GM12891 (cell line): ENCODE measurements at places on chromosomes 6 and 20.

GRCh38 chr20:63003546-63003945 is 3.2 kb downstream of the BHLHE23 start:
- no peak for DNase-seq

DNA sequence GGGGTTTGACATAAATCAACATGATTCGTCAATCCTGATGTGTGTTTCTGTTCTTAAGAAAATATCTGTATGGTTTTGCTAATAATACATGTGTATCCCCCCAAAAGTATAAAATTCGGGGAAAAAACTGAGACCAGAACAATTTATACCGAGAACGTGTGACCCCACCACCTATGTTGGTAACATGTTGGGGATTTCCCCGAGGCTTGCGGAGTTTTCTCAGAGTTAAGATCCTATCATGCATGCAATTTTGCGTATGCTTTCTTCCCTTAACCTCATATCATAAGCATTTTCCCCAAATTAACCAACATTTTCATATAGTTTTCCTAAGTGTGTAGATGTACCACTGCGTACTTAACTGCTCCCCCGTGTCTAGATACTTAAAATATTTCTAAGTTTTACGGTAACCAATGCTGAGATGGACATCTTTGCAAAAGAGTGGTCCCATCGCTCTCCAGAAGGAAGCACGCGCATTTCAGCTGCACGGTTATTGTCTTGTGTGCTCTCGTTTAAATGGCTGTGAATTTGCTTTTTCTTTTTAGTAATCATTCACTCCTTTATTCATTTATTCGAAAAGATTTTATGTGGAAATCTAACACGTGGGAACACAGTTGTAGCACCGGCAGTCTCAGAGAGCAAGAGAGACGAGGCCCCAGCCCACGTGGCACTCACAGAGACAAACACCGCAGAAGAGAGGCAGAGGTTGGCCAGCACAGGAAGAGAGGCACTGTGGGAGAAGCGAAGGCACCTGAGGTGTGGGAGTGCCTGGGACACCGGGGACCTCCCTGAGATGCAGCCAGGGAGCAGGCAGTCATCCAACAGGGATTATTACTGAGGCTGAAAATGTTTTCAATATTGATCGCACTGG is 13.2 kb upstream of the IRF4 start:
- DNase-seq, result no peak

DNA sequence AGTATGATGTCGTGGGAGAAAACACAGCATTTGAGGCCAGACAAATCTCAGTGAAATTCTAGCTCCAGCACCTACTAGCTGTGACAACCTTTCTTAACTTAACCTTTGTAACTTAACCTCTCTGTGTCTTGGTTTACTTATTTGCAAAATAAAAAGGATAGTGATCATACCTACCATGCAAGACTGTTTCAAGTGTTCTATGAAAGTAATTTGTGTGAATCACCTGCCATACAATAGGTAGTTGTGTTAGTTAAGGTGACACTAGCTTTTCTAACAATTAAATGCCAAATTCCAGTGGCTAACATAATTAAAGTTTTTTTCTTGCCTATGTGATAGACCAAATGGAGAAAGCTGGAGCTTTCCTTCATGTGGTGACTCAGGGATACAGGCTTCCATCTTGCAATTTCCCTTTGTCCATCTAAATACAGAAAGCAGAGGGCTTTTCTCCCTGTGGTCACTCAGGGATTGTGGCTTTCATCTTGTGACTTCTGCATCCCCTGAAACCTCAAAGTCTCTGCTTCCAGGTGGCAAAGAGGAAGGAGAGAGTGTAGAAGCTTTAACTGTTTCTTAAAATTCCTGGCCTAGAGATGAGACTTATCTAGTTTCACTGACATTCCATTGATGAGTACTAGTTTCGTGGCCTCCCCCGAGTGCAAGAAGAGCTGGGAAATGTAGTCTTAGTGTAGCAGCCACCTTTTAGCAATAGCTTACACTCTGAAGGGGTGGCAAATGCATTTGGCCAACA is 311.4 kb downstream of the CLIC5 start:
- no peak for DNase-seq

DNA sequence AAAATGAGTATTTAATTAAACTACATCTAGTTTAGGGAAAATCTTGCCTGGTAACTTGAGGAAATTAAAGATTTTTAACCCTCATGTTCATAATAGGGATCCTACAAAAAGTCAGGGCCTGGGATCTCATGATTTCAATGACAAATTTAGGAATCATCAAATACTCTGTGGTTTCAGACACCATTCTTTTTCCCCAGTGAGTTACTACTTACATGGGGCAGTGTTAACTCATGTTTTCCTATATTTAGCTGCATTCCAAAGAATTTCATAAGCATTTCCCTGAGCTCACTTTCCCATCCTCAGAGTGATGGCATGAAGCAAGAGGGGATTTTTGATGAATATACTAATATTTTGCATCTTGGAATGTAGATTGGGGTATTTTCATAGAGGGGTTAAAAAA is 321.7 kb downstream of the CENPW start:
- DNase-seq, result no peak

GRCh38 chr6:35165630-35166071 is 24.5 kb upstream of the TCP11 start:
- no peak for DNase-seq

GRCh38 chr6:21914121-21914973 is 320.8 kb downstream of the SOX4 start:
- DNase-seq, result no peak

- DNase-seq, result no peak
Measured at GRCh38 chr6:116887894-116888293, 10.9 kb downstream of the RFX6 start.

GRCh38 chr6:168908166-168908565 is 345.5 kb downstream of the THBS2 start:
- no peak for DNase-seq

DNA sequence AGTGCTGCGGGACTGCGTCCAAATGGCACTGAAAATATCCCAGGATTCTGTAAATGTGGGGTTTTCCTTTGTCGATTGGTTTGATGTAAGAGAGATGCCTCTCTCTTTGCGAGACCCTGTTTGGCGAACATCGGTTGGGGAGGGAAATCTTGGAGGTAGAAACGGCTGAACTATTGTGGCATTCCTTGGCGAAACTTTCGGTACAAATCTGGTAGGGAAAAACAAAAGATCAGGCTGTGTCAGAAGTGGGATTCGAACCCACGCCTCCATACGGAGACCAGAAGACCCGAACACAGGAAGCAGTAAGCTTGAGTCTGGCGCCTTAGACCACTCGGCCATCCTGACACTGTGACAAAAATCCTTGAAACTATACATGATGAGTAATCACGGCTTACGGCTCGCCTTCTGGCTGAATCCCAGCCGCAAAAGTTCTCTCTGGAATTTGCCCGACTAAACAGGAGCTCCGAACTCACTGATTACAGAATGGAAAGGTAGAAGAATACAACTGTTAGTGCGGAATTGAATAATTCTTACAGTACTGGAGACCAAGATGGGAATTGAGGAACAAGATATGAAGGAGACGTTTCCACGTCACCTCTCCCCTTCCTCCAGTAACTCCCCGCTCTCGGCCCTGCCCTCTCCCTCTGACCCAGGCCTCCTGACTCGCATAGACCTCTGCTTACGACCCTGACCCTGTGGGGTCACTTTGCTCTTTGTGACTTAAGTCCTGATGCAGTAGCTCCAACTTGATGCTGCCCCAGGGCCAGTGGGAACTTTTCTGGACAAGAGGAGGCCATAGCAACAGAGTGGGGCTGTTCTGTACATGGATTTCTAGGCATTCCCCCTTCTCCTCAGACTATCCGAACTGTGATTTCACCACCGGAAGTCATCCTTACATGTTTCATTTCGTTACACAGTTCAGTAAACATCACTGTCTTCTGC is 132.8 kb upstream of the ZNF184 start:
- no peak for DNase-seq

DNA sequence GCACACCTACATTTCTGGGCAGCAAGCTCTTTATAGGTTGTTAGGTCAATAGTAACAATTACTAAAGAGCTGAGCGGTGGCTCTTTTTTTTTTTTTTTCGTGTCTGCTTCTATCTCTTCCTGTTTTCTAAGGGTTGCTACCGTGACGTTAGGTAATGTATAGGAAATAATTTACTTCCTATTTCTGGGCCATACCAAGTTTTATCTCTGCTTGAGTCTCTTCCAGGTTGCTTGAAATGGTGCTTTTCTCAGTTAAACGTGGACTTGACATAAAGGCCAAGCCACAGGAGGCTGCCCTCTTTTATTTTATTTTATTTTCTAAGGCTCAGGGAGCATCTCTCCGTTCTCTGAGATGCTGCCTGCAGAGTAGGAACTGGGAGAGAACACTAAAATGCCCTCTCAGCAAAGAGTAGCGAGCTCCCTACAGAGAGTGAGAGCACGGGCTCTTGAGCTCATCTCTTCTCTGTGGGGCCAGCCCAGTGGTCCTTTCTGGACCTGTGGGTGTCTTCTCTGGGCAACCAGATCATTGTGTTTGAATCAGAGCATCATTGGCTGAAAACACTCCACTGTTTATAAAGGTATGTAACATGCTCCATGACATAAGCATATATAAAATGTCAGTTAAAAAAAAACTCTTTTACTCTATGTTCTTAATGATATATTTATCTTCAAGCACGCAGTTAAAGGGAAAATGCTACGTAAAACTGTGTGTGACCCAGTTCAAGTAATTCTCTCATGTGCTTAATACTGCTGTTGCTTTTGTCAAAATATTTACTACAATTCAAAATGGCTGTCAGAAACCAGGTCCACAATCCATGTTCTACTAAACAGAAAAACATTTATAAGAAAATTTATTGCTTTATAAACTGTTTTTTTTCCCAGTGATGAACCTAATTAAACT is at the start of gene ZNF831:
TSS of gene ZNF831 (plus strand) at position 191 of the 900 bp plus-strand sequence. CDS start 27,199 bp downstream, outside the sequence.
- DNase-seq, result no peak

- no peak for DNase-seq
Measured at GRCh38 chr6:12152023-12152970, 137.9 kb upstream of the EDN1 start.

DNA sequence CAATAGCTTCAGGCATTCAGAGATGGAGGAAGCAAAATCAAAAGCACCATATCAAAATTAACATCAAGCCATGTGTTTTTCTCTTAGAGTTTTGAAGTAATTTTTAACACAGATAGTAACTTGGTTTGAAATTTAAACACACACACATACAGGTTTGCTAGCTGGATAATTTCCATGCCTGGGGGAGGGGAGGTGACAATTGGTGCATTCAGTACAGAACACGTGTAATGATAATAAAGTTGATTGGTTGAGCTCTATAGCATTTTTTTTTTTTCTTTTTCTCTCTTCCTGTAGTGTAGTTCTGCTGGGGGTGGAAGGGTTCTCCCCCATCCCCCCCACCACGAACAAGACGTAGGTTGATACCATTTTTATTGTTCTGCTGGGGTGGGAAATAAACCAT is 564.8 kb downstream of the LMBRD1 start:
- DNase-seq, result no peak

- no peak for DNase-seq
Measured at GRCh38 chr6:92710048-92710447, 709.3 kb downstream of the EPHA7 start.

- DNase-seq, result no peak
Measured at GRCh38 chr6:145626857-145627256, 108.5 kb downstream of the EPM2A start.

- no peak for DNase-seq
Measured at GRCh38 chr6:128415387-128415786, 105.0 kb downstream of the PTPRK start.

- no peak for DNase-seq
Measured at GRCh38 chr6:105442369-105442768, 39.5 kb upstream of the PREP start.

GRCh38 chr6:162674452-162674851 is 53.1 kb downstream of the PRKN start:
- DNase-seq, result no peak

DNA sequence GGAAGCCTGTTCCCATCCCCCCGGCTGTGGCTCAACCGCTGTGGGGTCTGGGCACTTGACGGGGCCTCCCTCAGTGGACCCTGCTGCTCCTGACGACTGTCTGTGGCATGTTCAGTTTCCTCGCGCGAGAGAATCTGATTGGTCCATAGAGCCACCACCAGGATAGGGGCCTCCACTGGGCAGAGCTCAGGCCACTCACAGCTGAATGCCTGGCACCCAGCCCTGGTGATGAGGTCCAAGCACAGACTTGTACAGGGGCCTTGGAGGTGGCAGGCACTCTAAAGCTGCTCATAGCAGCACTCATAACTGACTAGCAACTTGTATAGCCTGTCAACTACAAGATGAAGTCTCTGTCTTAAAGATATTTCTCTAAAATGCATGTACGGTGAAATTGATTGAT is 368.1 kb downstream of the NRN1 start:
- no peak for DNase-seq

DNA sequence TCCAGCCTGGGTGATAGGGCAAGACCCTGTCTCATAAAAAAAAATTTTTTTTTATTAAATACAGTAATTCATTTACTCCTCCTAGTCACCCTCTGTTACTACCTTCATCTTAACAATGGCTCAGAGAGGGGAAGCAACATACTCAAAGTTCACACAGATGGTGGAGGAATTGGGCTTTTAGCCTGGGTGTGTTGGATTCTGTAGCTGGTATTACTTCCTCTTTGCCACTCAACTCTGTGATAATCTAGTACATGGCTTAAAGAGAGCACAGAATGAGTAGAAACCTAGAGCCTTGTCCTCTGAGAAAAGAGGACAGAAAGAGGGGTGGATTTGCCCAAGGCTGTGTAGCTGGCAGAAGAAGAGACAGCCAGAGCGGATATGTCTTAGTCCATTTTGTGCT is 96.6 kb downstream of the DLGAP4 start:
- DNase-seq, result no peak

DNA sequence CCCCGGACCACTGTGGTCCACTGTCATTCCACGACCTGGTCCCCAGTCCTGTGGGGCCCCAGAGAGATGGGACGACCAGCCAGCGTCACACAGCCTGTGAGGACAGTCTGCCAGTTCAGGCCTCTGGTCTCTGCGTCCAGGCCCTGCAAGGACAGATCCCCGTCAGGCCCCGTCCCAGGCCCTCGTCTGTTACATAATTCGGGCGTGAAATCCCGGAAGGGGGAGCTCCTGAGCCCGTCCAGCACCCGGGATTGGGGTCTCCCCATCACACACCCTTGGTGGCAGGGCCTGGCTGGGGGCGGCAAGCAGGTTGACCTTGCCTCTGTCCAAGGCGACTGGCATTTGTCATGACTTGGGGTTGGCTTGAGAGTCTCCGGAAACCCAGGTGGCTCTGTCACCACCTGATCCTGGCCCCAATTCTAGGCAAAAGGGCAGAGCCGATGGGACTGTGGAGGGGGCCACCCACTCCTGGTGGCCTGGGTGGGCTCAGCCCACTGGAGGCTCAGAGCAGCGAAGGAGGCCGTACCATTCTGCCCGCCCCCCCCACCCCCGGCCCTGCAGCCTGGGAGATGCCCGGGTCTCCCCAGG is 73.8 kb upstream of the GATA5 start:
- DNase-seq, result no peak

DNA sequence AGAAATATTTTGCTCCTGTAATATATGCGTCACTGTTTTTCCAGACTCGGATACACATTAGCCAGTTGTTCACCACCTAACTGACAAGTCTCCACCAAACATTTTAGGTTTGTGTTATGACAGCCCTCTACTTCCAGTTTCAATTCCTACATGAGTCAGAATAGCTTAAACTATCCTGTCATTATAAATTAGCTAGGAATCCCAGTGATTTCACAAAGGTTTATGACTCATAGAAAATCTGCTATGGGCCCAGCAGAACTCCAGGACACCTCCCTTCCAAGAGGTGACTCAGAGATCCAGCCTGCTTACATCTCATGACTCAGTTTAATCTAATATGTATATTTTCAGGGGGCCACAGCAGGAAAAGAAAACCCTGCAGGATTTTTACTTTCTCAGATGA is 17.4 kb upstream of the PLCB4 start:
- DNase-seq, result no peak

GRCh38 chr6:53311586-53311935 is 37.2 kb downstream of the ELOVL5 start:
- DNase-seq, result no peak

GRCh38 chr6:110491644-110492317 is 15.4 kb upstream of the SLC22A16 start:
- no peak for DNase-seq
